ENCODE measurements at places on chromosomes 6 and 20.

- DNase-seq, result no peak
Measured at GRCh38 chr20:44068316-44069201, 118.4 kb downstream of the JPH2 start.

DNA sequence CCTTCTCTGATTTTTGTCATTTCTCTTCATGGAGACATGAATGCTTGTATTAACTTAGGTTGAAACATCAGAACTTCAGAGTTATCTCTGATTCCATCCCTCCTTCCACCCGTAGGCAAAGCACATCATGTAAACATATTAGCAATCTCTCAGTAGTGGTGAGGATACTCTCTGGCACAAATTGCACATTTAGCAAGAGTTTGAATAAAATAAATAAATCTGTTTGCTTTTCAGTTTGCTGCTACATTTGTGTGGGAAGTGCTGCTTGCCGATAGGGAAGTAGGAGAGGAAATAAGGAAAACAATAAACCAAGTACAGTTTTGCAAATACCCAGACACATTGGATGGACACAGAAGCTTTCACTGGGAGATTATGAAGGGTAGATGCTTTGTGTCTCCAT lies 359.0 kb downstream of the BCKDHB start:
- no peak for DNase-seq

DNA sequence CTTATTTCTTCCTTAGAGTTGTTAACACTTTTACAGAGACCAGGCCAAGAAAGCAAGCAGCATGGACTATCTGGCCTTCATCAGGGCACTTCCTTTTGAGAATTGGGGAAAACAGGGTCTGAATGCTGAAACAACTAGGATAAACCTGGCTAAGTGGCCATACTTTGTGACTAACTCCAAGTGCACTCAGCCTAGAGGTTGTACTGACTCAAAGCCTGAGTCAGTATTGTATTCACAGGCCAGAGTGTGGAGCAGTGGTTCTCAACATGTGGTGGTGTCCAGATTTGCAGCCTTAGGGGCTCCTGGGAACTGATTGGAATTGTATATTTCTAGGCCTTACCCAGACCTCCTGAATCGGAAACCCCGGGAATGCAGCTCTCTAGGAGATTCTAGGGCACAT lies 20.1 kb downstream of the SEC23B start:
- DNase-seq, result peak; percentile 39

DNA sequence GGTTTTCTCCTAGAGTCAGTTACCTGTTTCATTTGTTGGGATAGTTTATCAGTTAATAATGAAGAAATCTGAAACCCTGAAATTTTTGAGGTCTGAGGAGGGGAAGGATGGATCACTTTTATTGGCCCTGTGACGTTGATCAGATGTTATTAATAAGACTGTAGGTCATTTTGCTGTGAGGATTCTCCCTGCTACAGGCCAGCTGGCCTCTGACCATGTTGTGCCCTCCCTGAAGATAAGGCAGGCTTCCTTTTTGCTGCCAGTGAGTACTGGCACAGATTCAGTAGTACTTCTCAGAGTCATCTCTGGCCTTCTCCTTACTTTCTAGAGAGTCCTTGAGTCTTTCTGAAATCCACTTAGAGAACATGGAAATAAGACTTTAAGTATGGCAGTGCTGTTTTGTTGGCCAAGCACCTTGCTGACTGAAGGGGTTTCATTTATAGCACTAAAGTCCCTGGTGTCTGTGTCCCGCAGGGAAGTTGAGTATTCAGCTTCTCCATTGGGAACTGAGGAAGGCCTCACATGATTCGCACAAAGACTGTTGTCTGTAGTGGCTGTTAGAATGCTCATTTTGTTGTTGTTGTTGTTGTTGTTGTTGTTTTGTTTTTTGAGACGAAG lies 202.6 kb downstream of the DTNBP1 start:
- no peak for DNase-seq

GRCh38 chr6:158283304-158283980 lies 28.8 kb upstream of the TULP4 start:
- peak; percentile 71 for DNase-seq
